ENCODE measurements at places on chromosomes 2 and 18.

DNA sequence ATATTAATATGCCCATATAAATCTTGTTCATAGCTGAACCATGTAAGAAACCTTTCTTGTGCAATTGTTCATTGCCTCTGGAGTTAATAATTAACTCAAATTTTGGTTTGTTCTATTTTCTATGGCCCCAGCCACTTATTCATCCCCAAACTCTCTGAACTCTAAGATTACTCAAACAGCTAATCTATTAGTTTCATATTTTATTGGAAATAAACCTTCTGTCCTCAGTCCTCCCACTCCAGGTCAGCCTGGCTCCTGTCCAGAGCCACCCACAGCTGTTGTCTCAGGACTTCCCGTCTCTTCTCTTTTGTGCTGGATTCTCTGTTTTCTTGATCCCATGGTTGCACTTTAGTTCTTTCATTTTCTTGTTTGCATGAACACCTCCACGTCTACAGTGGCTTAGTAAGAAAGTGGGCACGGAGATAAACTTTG, 4.4 kb upstream of the RNF103 start:
- DNase-seq, result no peak

- no peak for DNase-seq
Observed at GRCh38 chr2:101827246-101827645, 129.7 kb downstream of the MAP4K4 start.

DNA sequence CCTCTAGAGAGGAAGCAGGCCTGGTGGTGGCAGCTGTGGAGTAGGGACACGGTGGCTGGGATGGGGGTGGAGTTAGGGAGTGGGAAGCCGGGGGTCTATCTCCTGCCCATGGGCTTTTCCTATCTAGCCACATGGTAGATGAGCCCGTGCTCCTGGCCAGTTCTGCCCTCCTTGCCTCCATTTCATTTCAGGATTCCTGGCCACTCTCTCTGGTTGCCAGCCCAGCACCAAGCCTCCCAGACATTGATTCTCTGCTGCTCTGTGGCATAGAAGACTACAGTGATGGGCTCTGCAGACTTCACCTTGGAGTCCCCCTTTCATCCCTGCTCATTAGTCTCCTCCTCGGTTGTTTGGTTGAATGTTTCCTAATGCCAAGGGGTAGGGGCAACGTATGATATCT, 19.4 kb downstream of the SIX3 start:
- no peak for DNase-seq

DNA sequence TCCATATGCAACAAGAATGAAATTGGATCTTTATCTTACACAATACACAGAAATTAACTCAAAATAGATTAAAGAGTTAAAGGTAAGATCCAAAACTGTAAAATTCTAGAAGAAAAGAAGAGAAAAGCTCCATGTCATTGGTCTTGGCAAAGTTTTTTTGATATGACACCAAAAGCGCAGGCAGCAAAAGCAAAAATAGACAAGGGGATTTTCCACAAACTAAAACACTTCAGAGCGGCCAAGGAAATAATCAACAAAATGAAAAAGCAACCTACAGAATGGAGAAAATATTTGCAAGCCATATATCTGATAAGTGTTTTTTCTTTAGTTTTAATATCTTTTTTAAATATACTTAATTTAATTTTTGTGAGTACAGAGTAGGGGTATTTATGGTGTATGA, 112.8 kb upstream of the CAB39 start:
- no peak for DNase-seq

- DNase-seq, result no peak
Observed at GRCh38 chr18:3612315-3612714, 162.3 kb downstream of the TGIF1 start.

- no peak for DNase-seq
Observed at GRCh38 chr2:194896871-194897270, 760.2 kb upstream of the SLC39A10 start.

DNA sequence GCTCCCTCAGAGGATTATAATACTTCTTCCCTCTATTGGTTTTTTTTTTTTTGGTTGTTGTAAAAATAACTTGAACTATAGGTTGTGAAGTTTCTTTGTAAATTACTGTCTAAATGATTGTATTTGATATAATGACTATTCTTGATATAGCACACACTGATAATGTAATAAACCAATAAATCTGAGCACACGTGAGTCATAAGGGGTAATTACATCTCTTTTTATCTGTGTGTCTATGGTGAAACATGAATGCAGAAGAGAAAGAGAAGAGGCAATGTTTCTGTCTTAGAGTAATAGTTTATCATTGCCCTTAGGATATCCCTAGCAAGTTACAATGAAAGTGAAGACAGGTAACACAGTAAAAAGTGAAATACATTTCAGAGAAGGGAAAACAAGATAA, 64.1 kb upstream of the RAPGEF4 start:
- DNase-seq, result no peak

DNA sequence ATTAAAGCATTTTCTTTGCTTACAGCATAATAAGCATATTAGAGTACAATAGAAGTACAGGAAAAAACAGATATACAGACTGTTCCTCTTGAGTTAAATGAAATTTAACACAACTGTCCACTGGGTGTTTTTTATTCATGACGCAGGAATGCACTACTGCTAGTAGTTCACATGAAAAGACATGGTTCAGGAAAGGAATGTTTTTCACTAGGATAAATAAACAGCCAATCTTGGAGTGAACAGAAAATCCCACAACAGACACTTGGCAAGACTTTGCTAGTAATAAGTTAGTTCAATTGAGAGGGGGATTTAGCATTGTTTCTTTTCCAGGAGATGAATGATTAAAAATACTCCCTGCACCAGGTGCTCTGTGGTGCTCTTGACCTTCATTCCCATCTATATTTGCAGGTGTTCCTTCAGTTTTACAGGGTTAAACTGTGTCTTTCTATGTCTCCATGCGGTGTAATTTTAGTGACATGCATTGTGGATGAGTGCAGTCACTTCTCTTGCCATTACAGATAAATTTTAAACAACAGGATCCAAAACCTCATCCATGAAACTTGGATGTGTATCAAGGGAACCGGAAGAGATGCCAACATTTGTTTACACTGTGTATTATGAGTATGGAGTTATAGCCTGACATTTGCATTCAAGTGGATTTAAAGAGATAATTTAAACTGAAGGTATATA, 796.6 kb downstream of the DSC3 start:
- no peak for DNase-seq
